ENCODE measurements at places on chromosomes 6 and 20.

- DNase-seq = no peak
Measured at GRCh38 chr20:31801508-31801907, 17.6 kb upstream of the MYLK2 start.

DNA sequence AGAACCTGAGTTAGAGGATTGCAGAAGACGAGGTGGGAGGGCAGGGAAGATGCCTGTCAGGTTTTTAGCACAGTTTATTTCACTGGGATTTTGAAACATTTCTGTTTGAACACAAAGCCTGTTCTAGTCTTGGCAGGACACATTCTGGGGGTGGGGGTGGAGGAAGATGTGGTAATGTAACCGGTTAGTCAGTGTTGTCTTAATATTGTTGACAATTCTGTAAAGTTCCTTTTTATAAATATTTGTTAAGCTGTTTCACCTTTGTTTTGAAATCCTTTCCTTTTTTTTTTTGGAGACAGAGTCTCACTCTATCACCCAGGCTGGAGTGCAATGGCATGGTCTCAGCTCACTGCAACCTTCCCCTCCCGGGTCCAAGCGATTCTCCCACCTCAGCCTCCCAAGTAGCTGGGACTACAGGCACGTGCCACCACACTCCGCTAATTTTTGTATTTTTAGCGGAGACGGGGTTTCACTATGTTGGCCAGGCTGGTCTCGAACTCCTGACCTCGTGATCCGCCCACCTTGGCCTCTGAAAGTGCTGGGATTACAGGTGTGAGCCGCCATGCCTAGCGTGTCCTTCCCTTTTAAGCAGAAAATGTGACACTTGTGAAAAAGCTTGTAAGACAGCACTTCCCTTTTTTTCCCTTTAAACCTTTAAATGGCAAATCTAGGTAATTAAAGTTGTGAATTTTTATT is 20.2 kb downstream of the SLC9A8 start:
- DNase-seq = no peak

GRCh38 chr6:43771210-43771857 is 1.3 kb downstream of the VEGFA start:
- no peak for DNase-seq

DNA sequence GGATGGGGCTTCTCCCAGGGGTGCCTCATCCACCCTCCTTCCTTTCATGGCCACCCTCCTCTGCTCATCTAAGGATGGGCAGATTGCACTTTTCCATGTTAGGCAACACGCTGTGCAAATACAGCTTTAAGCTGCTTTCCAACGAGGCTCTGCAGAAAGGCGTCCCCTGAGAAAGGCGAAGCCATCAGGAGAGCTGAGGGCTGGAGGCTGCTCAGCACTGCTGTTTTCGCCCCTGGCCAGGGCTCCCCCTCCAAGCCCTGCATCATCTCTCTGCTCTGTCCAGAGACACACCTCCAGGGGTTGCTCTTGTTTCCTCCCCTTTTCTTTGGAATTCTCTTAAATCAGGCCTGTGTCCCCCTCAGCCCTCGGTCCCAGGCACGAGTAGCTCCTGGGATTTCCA is 526.1 kb downstream of the CDH26 start:
- DNase-seq = no peak

- DNase-seq = no peak
Measured at GRCh38 chr20:15318682-15319081, 981.3 kb upstream of the FLRT3 start.

DNA sequence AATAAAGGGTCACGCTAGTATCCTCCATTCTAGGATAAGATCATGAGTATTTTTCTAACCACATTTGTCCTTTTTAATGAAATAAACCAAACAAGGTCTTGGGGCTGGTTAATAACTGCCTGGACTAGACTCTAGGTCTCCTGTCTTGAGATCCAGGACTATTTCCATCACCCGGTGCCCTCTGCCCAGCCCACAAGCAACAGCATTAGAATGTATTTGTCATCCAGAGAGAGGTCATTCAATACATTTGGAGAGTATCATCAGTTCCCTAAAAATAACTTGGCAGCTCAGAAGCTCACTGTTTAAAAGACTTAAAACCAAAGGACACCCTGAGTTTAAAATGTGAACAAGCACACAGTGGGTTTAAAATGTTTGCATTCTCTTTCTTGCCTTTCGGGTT is 4.4 kb upstream of the RBM24 start:
- no peak for DNase-seq

GRCh38 chr6:4139272-4139671 is 3.9 kb upstream of the ECI2 start:
- no peak for DNase-seq

DNA sequence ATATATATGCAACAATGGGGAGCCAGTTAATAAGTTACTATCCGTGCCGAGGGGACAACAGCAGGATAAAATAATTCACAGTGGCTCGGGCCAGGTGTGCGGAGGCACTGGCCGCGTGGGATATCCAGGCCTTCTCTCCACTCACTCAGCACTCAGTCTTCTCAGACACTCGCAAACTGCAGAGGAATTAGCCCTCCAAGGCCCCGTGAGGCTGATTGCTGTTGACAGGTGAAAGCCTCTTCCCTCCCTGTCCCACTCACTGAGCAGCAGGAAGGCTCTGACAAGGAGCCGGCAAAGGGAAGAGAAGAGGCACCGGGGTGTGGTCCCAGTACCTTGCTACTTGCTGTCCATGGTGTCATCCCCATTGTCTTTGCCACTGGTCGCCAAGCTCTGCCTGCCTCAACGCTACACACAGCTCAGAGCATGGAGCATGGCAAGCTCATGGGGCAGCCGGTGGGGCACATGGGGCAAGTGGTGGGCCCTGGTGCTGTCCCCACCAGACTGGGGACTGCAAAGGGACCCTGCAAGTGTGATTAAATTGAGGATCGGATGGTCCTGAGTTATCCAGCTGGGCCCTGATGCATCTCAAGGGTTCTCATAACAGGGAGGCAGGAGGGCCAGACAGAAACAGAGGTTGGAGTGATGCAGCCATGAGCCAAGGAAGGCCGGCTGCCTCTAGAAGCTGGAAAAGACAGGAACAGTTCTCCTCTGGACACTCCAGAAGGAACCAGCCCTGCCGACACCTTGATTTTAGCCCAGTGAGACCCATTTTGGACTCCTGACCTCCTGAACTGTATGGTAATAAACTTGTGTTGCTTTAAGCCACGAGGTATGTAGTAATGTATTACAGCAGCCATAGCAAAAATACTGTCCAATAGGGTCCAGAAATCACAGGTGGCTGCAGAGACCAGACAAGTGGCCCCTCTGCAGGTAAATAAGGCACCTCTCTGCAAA is 119.7 kb downstream of the PSMB1 start:
- DNase-seq = no peak

- DNase-seq = no peak
Measured at GRCh38 chr6:144897441-144897921, 612.3 kb downstream of the UTRN start.

- no peak for DNase-seq
Measured at GRCh38 chr6:79188107-79188506, 46.4 kb downstream of the HMGN3 start.

DNA sequence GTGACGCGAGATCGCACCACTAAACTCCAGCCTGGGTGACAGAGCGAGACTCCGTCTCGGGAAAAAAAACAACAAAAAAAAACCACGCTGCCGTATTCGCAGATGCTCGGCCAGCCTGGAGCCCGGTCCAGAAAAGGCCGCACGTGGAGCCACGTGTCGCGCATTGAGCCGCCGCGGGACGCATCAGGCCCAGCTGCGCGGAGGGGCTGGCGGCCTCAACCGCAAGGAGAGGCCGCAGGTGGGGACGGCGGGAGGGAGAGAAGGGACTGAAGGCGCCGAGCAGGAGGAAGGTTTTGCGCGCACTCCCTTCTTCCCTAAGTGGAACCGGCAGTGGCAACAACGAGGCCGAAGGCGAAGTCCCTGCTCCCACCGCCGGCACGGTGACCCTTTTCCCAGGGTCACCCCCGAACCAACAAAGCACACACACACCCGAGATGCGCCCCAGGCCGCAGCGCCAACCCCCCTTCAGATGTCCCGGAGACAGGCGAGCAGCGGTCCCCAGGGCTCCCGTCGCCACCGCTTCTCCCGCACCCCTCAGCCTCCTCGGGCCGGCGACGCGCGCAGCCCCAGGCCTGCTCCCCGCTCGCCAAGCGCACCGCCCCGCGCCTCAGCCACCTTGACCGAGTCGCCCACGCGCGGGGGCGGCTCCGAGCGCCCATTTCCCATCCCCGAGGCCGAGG is 681 bp downstream of the SYCP2 start:
- DNase-seq = no peak

DNA sequence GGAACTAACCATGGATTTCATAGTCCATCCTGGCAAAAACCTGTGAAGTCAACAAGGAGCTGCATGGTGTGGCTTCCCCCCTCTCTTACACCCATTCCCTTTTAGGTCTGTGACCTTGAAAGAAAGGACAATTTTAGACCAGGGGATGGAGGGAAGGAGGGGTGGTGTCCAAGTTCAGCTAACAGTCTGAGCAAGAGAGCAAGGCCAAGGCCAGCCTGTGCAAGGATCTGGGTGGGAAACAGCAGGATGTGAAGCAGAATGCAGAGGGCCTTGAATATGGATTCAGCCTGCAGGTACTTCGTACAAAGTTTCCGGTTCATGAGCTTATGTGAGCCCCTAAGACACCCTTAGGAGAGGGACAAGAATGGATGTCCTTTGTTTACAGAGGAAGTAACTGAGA is 293.0 kb downstream of the KIF16B start:
- DNase-seq = no peak

- no peak for DNase-seq
Measured at GRCh38 chr6:4472969-4473642, 303.1 kb upstream of the CDYL start.

DNA sequence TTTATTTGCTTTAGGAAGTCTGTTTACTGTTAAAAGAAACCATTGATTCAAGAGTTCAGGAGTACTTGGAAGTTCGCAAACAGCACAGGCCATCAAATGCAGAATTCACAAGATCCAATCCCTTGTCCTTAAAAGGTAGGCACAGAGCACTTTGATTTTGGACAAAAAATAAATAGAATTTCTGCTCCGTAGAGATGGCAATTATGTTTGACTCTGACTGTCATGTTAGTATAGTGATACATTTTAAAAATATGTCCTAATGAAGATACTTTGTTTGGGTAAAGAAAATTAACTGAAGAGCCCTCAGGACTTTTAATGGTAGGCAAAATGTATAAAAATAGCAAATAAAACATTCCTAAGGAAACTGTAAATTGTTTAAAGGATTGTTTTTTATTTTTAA is 113.1 kb downstream of the JAG1 start:
- DNase-seq = no peak

DNA sequence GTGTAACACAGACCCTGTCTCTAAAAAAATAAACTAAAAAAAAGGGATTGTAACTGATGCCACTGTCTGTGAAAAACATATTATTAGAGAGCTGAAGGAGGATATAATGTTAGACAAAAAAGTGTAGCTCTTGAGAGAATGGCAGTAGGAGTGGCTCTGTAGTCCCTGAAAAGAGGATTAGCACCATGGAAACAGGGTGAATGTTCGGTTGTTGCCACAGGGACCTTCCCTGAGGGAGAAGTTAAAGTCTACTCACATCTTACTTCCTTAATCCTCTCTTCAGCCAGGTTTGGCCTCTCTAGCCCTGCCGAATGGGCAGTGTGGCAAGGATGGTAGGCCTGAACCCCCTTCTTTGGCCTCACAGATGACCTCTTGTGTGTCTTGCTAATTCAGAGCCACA is 12.1 kb downstream of the SCAND1 start:
- DNase-seq = no peak

DNA sequence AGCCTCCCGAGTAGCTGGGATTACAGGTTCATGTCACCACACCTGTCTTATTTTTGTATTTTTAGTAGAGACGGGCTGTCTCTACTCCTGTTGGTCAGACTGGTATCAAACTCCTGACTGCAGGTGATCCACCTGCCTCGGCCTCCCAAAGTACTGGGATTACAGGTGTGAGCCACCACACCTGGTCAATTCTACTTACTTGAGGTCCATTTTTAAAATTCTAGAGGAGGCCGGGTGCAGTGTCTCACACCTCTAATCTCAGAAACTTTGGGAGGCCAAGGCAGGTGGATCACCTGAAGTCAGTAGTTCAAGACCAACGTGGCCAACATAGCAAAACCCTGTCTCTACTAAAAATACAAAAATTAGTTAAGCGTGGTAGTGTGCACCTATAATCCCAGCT is 7.8 kb downstream of the RIPOR3 start:
- DNase-seq = no peak

DNA sequence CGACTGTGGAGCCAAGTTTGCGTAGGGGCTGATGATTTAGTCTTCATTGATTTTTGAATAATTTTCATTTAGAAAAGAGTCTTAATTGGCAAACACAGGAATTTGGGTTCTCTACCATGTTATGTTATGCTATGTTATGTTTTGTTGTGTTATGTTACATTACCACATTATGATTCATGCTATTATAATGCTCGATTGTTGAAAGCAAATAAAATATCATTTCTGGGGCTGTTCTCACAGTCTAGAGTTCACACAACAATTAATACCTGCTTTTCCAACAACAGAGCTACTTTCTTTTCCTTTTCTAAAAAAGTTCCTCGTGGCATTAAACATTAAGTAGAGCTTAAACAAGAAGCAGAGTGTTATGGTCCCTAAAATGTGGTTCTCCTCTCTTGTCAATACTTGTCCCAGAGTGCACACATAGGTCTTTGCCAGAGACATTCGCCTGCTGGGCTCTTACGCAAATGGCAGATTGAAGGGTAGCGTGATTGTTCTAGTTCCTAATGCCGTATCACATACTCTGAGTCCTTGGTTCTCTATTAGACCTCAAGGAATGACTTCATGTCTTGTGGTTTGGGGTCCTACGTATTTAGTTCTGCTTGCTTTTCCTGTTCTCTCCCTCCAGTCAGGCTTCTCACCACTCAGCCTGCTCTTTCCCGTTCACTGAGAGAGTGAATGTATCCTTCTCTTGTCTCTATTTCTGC is 370.3 kb downstream of the CD109 start:
- no peak for DNase-seq

GRCh38 chr6:55180258-55180657 is 5.9 kb downstream of the HCRTR2 start:
- no peak for DNase-seq

GRCh38 chr6:3725145-3726047 is 26.1 kb downstream of the PXDC1 start:
- DNase-seq = no peak

GRCh38 chr20:63292292-63292701 is 689 bp upstream of the COL20A1 start:
- no peak for DNase-seq

GRCh38 chr6:62284725-62285124 is 1.3 kb downstream of the KHDRBS2 start:
- DNase-seq = no peak

DNA sequence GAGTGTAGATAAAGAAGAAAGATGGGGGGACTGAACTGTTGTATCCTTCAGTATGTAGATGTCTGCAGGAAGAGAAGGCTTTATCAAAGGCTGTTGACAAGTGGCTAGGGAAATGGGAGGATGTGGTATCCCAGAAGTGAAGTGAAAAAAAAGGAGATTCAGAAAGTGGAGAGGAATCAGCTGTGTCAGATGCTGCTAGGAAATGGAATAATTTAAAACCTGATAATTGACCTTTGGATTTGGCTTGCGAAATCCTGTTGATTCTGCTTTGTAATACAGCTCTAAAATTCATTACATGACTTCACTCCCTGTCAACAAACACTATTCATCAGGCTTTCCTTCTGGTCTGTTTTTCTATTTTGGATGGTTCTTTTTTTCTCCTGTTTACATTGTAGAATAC is 41.7 kb downstream of the PHF3 start:
- DNase-seq = no peak

GRCh38 chr20:34235875-34236274 is 5.3 kb upstream of the ASIP start:
- DNase-seq = no peak

- DNase-seq = no peak
Measured at GRCh38 chr6:128365520-128366160, 154.8 kb downstream of the PTPRK start.
